Activated T-cell treated with anti-CD3 and anti-CD28 coated beads, Interleukin-2, amount 50 U/mL, for 72 hours (primary cell): ENCODE measurements at places on chromosomes 7 and 10.

DNA sequence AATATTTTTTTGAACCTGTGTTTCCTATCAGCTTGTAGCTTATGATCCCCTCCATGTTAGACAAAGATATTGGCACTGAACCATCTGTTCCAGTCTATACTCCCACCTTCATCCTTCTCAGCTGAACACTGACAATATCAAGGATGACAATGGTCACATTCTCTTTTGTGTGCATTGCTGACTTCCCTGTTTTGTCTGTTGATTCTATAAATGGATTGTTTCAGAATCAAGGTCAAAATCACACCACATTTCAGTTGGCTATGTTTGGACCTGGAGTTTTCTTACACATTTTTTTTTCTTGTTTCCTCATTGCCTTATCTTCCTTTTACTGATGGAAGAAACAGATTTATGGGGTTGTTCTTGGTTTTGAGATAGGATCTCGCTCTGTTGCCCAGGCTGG lies 11.3 kb upstream of the SMURF1 start:
- no peak for DNase-seq

DNA sequence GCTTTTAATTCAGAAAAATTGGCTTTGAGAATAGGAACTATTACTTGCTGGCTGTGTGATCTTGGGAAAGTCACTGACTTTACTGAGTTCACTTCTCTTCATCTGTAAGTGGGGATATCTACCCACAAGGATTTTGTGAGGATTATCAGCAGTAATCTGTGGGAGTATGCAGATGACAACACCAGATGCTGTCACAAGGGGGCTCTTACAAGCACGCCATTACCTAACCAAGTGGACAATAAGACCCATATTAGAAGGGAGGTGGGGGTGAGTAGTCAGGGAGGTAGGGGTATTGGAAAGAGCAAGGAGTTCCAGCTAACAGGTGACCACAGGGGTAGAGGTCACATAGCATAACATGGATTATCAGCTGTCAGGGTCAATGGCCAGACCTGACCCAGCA lies 569.4 kb downstream of the SUGCT start:
- DNase-seq = no peak

- no peak for DNase-seq
Observed at GRCh38 chr10:132167041-132167674, 19.6 kb upstream of the DPYSL4 start.

DNA sequence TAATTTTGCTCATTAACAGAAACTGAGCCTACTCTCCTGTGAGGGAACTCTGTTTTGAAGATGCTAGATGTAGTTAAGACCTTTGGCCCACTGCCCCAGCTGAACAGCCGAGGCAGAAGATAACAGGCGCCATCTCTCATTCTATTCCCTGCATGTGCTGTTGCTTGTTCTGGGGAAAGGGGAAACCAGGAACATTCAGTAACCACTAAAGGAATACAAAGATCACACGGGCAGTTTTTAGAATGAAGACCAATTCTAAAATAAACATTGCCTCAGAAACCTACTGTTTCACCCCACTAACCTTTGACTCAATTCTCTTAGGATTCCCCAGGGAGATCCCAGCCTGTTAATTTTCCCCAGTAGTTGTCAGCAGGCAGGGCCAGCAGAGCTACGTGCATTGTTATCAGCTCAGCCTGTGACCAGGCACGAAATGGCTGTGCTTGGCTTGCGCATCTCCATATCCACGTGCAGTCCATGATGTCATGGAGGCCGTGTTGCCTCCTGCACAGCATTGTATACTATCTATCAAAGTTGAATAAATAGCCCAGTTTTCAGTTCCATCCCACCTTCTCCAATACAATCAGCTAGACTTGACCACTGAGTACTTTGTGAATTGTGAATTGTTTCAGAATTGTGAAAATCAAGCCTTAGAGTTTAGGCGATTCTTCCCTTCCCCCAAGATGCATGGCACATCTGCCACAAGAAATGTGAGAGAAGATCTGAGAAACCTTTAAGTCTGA lies 36.0 kb downstream of the ANK3 start:
- no peak for DNase-seq

GRCh38 chr7:139078399-139078798 lies 31.1 kb downstream of the ZC3HAV1 start:
- no peak for DNase-seq
